Activated CD4-positive, alpha-beta T cell treated with anti-CD3 and anti-CD28 coated beads, Interleukin-2, amount 50 U/mL, for 4 hours (primary cell): ENCODE measurements at places on chromosomes 3 and 15.

DNA sequence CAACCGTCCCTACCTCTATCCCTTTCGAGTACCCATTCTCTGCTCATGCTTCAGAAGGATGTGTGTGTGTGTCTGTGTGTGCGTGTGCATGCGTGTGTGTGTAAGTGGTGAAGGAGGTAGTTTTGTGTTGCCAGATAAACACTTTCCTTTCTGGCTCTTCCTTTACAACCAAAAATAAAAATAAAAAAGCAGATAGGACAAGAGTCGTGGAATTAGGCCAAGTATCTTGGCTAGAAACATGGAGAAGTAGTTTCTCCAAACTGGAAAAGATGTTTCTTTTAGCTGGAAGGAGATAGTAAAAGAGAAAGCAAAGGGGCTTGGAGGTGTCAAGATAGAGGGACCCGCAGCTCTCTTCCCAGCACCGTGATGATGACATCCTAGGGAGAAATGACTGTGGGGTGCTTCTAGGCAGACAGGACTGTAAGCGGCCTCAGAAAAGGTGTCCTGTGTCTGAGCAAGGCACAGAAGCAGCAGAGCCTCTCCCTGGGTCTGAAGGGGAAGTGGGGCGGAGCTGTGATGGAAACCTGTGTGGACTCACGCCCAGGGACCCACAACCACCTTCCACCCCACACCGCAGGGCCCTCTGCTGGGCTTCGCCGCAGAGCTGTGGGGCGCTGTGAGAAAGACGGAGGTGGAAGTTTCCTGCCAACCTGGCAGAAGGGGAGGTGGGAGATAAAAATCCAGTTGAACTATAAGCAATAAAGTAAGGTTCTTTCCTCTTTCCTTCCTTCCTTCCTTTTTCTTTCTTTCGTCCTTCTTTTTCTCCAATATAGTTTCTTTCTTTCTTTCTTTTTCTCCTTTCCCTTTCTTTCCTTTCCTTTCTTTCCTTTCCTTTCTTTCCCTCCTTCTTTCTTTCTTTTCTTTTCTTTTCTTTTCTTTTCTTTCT lies 35.3 kb downstream of the MUC20 start:
- DNase-seq: no peak

- no peak for DNase-seq
Measured at GRCh38 chr3:42210726-42211125, 55.3 kb downstream of the CCK start.

DNA sequence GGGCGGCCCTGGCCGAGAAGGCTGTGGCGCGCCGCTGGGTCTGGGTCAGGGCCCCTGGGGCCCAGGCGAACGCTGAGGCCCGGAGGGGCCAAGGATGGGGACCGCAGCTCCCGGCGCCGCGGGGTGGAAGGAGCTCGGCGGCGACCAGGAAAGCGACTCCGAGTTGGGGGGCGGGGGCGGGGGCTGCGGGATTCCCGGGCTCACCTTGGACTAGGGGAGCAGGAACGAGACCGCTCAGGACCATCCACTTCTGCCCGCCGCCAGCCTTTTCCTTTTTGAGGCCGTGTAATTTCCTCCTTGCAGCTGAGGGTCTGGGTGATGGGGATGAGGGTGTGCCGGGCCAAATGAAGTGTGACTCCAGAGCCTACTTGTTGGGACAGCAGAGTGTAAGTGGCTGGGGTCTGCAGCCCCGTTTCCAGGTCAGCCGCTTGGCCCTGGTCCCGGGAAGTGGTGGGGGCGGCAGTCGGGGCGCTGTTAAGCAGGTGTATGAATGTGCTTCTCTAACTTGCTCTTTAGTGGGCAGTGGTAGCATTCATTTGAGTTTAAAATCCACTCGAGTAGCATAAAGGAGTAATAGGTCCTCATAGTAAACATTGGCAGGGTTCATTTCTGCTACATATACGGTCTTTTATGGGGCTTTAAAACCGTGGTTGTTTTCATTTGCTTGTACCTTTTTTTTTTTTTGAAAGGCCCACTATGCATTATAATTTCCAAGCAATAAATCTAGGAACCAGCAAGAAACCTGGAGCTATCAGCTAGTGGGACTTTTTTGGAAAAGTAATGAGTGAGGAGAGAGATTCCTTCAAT lies 717 bp downstream of the PXK start:
- no peak for DNase-seq

DNA sequence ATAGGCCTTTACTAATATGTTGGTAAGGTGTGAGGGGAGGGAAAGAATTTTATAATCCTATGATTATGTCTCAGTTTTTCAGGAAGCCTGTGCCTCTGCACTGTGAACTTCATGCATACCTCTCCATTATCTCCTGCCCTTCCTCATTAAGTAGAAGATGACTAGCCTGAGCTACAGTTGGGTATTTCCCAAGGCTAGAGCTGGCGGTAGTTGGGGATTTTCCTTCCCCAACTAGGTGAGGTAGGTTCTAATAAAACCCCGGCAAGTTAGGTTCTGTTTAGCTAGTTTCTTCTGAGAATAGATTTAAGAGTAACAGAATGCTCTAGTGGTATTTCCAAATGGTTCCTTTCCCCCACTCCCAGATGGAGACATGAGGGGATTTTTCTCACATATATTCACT lies 414.5 kb downstream of the GRM7 start:
- no peak for DNase-seq

GRCh38 chr3:26245236-26245635 lies 377.3 kb upstream of the LRRC3B start:
- DNase-seq: no peak

DNA sequence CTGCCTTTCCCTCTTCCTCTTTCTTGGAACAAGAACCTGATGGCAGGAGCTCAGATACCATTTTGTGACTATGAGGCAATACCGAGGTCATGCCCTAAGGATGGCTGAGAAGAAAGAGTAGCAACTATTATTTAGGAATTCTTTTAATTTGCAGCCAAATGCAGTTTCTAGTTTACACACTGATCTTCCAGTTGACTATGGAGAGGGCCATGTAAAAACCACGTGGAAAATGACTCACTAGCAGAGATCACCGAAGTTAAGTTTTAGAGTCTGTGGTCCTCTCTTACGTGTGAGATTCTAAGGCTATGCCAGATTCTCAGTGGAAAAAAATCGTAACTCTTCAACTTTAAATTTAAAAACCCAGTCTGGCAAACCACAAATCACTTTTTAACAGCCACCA lies 7.8 kb downstream of the BNC1 start:
- DNase-seq: no peak

- no peak for DNase-seq
Measured at GRCh38 chr3:115270849-115271248, 123.8 kb upstream of the ZBTB20 start.

DNA sequence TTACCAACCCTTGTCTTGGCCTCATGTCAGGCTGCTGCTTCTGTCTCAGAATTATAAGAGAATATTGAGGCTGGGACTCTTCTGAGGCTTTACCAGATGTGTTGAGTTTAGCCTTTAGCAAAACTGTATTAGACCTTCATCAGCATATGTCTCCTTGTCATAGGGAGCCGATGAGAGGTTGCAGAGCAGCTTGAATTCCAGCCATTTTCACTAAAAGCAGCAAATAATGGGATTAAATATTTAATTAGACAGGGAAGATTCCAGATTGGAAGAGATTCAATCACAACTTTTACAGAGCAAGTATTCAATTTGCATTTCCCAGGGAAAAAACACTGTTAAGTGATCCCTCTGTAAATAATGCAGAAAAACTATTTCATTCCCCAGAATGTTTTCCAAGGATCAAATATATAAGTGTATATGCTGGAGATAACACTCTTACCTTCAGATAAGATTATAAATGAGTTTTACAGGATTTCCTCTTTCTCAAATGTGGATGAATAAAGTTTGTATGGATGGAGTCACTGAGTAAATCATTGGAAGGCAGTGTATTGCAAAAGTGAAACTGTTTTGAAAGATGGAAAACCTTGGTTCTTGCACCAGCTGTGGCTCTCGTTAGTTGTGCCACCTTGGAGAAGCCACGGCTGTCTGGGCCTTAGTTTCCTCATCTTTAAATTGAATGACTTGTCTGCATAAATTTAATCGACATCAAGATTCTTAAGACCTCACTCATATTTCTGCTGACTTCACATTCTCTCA lies 466.4 kb upstream of the SGO1 start:
- DNase-seq: no peak

- no peak for DNase-seq
Measured at GRCh38 chr3:196643201-196643749, 3.8 kb downstream of the NRROS start.

DNA sequence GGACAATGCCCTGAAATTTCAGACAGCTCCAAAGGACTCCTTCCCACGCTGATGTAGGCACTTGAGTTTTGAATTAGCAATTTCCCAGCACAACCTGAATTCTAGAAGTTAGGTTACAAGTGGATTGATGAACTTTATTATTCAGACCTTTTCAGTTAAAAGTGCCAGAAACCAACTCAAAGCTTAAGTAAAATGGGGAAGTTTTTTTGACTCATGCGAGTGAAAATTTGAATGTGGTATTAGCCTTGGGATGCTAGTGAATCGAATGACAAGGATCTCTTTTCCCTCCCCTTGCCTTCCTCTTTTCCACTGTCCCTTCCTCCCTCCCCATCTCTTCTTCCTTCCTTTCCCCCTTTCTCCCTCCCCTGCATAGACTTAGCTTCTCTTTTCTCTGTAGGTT lies 295.1 kb upstream of the PROK2 start:
- DNase-seq: no peak

DNA sequence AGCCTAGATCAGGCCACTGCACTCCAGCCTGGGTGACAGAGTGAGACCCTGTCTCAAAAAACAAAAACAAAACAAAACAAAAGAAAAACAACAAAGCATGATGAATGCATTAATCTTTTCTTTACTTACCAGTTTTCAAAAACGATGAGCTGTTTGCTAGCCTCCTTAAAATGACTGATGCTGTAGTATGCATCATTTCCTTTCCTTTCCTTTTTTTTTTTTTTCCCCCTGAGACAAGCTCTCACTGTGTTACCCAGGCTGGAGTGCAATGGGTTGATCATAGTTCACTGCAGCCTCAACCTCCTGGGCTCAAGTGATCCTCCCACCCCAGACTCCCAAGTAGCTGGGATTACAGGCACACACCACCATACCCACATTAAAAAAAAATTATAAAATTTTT lies 202.0 kb downstream of the ADAMTSL3 start:
- DNase-seq: no peak

GRCh38 chr15:90062023-90062442 lies 40.2 kb downstream of the IDH2 start:
- peak; percentile 38 for DNase-seq

GRCh38 chr15:48674876-48675275 lies 29.4 kb upstream of the FBN1 start:
- DNase-seq: no peak

DNA sequence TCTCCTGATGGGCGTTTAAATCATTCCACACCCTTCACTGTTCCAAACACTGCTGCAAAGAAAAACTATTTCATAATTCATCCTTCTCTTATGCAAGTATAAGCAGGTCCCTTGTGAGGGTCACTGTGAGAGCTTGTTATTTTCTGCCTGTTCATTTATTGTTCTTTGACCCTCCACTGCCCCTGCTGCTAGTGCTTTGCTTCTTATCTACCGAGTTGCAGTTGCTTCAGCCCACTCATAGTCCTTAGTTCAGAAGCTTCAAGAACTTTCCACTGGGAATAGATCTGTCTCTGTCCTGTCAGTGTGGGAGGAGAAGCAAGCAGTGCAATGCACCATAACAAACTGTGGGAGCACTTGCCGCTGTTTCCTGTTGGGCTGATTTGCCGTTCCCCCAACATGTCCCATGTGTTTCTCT lies 39.8 kb downstream of the RIOX2 start:
- DNase-seq: no peak

GRCh38 chr15:87374339-87374738 lies 882.2 kb downstream of the NTRK3 start:
- DNase-seq: no peak

DNA sequence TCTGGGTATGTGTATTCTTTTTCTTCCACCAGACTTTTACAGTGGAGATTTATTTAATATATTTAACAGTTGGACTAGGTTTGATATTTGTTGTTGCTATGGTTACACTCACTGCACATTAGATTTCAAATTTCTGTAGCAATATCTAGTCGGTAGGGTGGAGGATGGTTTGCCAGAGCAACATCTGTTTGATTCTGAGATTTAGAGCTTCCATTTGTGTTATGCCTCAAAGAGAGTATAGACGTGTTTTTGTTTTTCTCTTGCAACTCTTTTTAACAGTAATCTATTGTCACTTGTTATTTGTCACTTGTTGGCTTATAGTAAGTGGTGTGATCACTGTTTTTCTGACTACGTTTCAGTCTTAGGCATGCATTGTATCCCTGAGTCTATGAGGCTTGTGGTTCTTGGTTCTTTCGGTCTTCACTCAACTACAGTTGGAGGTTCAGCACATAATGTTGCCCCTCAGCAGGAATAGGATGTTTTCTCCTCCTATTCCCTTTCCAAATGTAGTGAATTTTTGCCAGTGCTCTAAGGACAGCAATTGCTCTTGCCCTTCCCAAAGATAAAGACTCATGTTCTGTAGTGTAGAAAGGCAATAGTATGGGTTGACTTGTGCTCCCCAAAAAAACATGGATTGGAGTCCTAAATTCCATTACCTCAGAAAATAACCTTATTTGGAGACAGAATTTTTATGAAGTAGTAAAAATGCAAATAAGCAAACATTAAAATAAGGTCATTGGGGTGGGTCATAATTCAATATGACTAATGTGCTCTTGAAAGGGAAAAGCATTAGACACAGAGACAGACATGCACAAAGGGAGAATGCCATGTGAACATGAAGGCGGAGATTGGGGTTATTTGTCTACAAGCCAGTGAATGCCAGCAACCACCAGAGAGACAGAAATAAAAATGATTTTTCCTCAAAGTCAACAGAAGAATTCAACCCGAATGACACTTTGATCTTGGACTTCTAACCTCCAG lies 692.1 kb downstream of the DIPK2A start:
- no peak for DNase-seq

- no peak for DNase-seq
Measured at GRCh38 chr3:144151983-144152382, 180.4 kb downstream of the DIPK2A start.

DNA sequence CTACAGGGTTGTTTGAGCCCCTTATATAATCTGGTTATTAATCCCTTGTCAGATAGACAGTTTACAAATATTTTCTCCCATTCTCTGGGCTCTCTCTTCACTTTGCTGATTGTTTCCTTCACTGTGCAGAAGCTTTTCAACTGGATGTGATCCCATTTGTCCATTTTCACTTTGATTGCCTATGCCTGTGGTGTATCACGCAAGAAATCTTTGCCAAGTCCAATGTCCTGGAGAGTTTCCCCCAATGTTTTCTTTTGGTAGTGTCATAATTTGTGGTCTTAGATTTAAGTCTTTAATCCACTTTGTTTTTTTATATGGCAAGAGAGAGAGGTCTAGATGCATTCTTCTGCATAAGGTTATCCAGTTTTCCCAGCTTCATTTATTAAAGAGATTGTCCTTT lies 40.7 kb downstream of the XXYLT1 start:
- DNase-seq: no peak

GRCh38 chr15:29451201-29451781 lies 181.7 kb upstream of the NSMCE3 start:
- DNase-seq: no peak

DNA sequence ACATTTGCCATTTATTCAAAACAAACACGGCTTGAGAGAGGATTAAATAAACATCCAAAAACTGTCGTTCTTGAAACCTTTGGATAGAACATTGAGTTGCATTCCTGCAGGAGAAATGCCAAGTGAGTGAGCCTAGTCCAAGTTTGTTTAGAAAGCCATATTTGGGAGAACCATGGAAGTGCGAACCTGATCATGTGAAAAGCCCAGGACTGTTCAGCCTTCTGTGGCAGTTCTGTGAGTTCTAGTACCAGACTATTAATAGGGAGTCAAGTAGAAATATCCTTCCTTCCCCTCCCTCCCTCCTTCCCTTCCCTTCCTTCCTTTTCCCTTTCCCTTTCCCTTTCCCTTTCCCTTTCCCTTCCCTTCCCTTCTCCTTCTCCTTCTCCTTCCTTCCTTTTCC lies 470.4 kb downstream of the LPP start:
- DNase-seq: no peak

GRCh38 chr3:120440001-120440703 lies 10.6 kb downstream of the FSTL1 start:
- DNase-seq: no peak
